ENCODE measurements at places on chromosomes 2 and 18.

GRCh38 chr2:95061601-95062183 is 36.2 kb downstream of the MAL start:
- DNase-seq = no peak

- DNase-seq = no peak
Measured at GRCh38 chr2:71925268-71926088, 222.2 kb downstream of the CYP26B1 start.

DNA sequence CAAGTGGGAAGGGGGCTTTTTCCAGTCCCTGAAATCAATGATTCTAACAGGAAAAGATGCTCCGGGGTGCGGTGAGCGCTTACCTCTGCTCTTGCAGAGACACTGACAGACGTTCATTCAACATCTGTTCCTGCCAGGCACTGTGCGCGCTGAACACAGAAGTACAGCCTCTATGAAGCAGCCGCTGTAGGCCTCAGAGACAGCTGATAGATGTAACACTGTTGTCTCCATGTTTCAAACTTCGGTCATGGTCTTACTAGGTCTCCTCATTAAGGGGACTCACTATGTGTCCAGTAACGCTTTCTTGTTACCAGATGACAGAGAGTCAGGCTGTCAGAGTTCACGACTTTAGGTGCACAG is 649 bp upstream of the CLIP4 start:
- DNase-seq = no peak

DNA sequence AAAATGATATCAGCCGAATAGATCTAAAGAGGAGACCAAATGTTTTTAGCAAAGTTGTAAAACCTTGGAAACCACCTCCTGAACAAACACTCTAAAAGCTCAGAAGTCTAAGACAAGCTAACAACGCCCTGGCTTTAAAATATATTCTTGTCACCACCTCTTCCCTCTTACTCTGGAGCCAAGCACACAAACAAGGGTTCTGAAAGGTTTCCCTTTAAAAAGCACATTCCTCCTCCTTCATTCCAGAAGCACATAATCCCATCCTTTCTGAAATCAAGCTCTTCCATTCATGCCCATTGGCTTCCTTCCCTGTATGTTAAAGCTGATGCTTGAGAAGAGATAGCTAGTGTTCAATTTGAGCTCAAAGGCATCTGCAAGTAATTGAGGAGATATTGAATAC is 382.0 kb downstream of the LNPK start:
- no peak for DNase-seq

DNA sequence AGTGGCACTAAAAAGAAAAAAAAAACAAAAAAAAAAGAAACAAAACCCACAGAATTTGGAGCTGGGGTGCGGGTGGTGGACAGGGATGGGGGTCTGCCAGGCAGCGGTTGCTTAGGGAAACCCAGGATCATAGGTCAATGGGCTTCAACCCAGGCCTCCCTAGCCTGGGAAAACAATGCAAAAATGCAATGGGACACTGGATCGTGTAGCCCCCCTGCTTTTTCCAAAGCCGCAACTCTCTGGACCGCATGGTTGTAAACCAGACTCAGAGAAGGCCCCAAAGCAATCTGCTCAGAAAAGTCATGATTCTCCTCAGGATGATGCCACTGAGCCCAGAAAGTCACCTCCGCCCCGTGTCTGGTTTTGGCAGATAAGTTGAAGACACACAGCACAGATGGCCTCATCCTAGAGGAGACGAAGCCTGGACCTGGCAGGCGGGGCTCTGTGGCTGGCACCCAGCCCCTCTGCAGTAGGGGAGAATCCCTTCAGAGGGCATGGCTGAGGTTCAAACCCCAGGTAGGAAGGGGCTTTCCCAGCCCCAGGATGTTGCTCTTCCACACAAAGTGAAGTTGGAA is 5.1 kb downstream of the DLX2 start:
- no peak for DNase-seq

DNA sequence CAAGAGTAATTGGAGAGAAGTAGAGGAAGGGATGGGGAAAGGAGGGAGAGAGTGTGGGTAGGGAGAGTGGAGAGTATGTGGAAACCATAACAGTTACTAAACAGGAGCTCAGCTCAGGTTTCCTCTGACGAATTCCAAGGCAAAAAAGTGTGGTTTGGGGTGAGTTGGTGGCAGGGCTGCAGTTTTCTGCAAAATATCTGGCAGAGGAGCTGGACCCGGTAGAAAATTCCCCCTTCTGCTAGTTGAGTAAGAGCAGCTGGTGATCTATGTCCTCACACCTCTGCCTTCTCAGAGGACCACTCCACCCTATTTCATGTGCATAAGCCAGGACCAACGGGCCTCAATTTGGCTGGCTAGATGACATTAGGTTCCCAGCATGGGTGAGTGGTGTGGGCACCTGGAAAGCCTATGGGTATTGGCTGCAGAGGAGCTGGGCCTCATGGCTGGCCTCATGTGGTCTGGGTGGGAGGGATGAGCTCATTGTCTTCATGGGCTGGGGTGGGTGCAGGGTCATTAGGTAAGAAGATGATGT is 13.2 kb downstream of the NRP2 start:
- no peak for DNase-seq

DNA sequence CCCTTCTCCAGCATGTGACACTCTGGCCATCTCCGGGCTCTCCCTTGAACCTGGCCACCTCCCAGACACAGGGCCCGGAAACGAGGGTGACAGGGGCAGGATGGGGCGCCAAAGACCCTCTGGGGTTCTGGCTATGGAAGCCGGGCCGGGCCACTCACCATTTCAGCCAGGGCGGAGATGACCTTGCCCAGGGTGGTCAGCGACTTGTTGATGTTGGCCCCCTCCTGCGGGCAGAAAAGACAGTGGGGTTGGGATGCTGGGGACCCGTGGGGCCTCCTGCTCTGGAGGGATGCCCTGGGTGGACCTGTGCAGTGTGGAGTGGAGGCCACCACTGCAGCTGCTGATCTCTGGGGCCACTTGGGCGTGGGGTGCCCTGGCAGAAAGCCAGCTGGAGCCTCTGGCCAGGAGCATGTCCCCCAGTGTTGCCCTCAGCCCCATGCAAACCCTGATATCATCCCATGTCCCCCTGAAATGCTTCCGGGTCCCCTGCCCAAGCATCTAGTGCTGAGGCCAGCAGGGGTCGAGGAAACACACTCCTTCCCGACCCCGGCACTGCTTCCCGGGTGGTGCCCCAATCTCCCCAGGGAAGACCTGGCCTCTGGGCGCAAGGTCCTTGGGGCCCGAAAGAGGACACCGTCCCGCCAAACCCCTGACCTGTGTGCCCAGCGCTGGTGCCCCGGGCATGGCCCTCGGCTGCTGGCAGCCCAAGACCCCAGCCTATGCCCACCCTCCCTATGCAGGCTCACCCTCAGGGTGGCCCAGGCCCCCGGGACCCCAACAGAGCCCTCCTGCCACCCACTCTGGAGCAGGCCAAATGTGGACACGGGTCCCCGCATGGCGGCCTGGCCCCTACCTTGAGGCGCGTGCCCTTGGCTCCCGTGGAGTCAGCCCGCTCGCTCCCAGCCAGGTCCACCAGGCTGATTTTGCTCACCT is 36.9 kb downstream of the KIF1A start:
- DNase-seq = no peak

GRCh38 chr2:214740867-214741395 is 68.6 kb downstream of the BARD1 start:
- no peak for DNase-seq

- no peak for DNase-seq
Measured at GRCh38 chr2:10620481-10620880, 69.3 kb downstream of the NOL10 start.

DNA sequence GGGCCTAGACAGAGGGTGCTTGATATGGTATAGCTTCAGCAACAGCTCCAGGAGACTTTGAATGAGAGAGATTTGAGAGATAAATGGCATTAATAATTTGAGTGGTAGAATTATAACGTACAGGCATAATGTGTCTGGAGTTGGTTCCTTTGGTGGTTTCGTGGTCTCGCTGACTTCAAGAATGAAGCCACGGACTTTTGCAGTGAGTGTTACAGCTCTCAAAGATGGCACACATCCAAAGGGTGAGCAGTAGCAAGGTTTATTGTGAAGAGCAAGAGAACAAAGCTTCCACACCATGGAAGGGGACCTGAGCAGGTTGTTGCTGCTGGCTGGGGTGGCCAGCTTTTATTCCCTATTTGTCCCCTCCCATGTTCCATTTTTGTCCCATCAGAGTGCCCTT is 23.1 kb downstream of the PDCD1 start:
- no peak for DNase-seq

DNA sequence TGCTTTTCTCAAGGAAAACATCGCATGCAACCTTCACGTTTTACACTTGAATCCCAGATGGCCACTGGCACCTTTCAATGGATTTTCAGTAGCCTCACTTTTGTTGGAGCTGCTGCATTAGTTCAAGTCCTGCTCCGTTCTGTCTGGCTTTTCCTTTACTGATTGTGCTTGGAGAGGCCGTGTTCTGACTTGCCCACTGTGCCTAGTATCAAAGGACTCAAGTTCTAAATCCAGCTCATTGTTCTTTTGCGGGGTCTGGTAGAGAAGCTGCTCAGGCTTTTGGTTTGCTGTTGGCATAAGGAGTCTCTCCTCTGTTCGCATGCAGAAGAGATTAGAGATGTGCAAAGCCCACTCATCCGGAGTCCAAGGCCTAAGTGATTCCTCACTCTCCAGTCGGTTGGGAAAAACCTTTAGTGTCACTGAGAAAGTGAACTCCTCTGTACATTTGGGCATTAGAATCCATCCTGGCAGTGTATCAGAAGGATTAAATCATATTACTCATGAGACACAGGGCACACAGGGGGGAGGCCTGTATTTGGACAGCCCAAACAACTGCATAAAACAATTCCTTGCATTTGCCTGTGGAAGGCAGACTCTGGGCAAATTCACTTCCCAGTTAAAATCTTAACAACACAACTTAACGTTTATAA is 69.7 kb downstream of the NCK2 start:
- DNase-seq = no peak

- DNase-seq = no peak
Measured at GRCh38 chr2:223036790-223037444, 15.1 kb upstream of the KCNE4 start.

- no peak for DNase-seq
Measured at GRCh38 chr2:239358062-239358754, 42.6 kb downstream of the HDAC4 start.

DNA sequence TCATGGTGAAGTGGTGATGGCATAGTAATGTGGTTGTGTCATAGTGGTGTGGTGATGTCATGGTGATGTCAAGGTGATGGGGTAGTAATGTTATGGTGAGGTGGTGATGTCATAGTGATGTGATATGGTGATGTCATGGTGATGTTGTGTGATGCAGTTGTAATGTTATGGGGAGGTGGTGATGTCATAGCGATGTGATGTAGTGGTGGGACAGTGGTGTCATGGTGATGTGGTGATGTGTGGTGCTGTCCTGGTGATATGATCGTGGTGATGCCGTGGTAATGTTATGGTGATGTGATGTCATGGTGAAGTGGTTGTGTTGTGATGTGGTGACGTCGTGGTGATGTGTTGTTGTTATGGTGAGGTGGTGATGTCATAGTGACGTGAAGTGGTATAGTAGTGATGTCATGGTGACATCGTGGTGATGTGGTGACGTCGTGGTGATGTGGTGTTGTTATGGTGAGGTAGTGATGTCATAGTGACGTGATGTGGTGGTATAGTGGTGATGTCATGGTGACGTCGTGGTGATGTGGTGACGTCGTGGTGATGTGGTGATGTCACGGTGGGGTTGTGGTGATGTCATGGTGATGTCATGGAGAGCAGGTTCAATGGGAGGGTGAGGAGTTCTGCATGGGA is 242.7 kb upstream of the MYT1L start:
- no peak for DNase-seq

DNA sequence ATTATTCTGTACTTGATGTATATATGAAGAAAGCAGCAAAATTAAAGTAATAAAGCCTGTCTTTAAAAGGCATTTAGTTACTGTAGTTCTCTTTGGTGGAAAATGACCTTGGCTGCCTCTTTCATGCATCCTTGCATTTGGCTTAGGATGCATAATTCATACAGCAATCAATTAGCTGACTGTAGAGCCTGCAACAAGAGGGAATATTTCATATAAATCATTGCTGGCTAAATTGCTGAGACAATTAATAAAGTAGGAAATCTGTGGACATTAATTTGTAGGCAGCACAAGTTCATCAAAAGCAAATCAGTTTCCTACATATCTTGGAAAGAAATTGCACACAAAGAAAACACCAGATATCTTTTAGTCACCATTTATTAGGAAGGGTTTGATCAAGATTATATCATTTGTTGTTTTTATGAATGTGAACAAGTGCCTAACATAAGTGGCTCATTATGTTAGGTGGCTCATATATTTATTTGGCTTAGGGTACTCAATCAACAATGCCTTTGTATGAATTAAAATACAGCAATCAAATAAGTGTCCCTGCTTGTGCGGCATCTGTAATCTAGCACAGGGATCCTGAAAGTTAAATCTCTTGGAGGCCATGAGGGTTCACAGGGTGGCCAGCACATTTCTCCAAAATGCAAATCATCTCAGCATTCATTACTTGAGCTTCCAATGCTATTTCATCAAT is 220.4 kb upstream of the SPOPL start:
- DNase-seq = no peak

GRCh38 chr2:241981076-241981700 is 111.7 kb downstream of the RTP5 start:
- no peak for DNase-seq

- DNase-seq = no peak
Measured at GRCh38 chr2:32810909-32811495, 135.8 kb upstream of the LTBP1 start.

- no peak for DNase-seq
Measured at GRCh38 chr18:6920099-6920955, 190.8 kb downstream of the ARHGAP28 start.

DNA sequence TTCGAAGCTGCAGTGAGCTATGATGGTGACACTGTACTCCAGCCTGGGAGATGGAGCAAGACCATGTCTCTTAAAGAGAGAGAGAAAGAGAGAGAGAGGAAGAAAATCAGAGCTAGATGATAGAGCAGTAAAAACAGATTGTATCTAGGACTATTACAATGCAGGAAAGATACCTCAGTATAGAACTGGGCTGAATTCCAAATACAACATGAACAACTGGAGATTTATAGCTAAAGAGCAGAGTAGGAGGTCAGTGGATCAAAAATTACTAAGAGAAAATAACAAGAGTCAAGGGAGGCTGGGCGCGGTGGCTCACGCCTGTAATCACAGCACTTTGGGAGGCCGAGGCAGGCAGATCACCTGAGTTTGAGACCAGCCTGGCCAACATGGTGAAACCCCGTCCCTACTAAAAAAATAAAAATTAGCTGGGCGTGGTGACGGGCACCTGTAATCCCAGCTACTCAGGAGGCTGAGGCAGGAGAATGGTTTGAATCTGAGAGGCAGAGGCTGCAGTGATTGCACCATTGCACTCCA is 100.7 kb upstream of the MSH6 start:
- no peak for DNase-seq

- no peak for DNase-seq
Measured at GRCh38 chr2:238462782-238463396, 36.2 kb downstream of the ASB1 start.

DNA sequence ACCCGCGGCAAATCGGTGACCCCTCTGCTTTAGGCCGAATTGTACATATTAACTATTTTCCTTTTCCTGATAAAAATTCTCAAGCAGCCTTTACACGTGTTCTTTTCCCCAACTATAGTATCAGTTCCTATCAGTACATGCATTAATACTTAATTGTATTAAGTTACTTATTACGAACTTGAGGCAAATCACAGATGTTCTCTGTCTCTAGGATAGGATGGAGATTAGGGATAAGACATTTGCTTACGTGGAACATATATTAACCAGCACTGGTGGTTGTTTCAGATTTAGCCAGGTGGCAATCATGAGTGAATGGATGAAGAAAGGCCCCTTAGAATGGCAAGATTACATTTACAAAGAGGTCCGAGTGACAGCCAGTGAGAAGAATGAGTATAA is 675 bp downstream of the GEMIN6 start:
- DNase-seq = no peak

- no peak for DNase-seq
Measured at GRCh38 chr2:105537920-105538319, 139.1 kb upstream of the FHL2 start.

Measured in stimulated activated CD8-positive, alpha-beta memory T cell treated with anti-CD3 and anti-CD28 coated beads, Interleukin-4, amount 100 ng/mL, for 24 hours (primary cell).